IMR-90 (cell line): ENCODE measurements at places on chromosomes 16 and 17. TPM values are rescaled to one million over a fixed set of nuclear protein-coding genes. Genes with fewer than 3 reads are reported as not detected.

DNA sequence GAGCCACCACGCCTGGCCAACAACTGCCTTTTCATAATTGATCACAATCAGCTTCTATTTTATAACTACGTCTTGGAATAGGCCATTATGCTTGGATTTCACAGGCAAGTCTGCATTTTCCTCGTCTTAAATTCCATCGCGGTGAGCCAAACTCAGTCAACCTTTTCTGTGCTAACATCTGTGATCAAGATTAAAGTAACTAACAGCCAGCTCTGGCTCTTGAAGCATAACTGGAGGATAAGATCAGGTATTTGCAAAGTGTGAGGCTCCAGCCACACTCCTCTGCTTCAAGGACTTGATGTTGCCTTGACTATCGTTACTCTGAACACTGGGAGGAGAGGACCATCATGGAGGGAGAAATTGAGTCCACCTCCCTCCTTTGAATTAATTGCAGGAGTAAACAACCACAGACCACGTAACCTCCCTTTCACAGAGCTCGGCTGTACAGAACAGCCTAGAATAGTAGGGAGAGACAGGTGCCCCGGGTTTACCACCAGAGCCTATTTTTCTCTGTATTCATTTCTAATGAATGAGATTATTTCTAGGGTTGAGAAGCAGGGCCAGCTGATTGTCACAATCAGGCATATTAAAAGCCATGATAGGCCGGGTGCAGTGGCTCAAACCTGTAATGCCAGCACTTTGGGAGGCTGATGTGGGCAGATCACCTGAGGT, 143.0 kb downstream of the XYLT1 start:
- DNase-seq: peak; percentile 8

DNA sequence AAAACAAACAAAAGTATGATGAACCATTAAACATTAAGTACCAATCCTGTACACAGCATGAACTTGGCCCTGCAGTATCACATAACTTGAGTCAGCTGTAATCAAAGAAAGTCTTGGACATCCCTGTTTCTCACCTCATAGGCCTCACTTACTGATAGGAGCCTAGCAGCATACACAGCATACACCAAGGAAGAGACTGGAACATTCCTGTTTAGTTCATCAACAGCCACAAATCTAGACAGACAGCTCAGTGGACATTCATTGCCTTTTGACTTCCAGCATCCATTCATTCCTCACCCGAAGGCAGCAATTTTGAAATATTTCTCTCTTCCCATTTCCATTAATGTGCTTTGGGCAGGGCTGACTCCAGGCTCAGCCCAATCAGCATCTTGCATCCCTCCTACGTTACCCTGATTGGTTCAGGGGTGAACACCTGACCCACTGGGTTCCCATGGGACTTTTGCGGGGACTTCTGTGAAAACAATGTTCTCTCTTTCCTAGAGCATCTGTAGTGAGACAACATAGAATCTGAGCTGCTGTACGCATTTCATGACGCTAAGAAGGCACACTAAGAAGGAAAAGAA, 336.7 kb upstream of the ZFHX3 start:
- no peak for DNase-seq

DNA sequence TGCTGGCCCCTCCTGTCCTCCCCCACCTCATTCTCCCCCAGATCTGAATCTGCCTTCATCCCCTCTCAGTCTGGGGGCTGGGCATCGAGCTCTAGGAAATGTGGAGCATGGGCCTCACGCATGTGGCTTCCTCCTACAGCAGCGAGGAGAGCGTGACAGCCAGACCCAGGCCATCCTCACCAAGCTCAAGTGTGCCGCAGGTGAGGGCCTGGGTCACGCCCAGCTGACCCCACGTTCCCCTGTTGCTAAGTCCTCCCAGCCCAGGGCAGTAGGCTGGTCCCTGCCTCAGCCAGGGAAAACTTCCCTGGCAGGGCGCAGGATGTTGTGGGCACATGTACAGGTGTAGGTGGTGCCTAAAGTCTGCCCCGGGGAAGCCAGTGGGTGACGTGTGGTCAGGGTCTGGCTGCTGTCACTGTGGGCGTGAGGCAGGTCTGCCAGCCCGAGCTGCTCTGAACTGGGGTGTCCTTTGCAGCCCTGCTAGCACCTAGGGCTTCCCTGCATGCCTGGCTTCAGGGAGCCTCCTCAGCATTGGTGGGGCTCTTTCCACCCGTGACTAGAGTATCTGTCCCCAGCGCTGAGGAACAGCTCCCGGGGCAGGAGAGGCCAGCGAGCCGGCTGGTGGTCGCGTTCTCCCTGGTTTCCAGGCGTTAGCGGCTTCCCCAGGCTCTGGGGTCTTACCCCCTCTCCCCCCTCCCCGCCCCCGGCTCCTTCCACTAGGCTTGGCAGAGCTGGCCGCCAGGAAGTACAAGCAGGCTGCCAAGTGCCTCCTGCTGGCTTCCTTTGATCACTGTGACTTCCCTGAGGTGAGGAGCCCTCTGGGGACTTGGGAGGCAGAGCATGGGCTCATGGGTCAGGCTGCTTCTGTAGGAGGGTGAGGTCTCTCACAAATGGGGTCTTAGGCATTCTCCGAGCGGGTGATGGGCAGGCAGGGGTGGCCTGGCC, 3.6 kb downstream of the GPS1 start:
- no peak for DNase-seq

DNA sequence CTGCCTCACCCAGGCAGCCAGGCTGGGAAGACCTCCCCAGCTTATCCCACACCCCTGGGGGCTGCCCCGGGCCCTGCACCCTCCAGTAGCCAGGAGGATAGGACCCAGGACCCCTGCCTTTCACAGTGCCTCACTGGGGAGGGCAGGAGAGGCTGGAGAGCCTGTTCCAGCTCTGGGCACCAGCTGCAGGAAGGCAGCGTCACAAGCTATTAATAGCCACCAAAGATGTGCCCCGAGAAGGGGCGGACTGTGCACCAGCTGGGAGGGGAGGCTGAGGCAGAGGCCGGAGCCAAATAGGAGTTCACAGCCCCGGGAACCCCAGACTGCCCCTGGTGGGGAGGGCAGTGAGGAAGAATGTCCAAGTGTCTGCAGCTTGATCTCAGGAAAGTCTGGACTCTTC, 8.8 kb downstream of the SBK1 start:
- no peak for DNase-seq

DNA sequence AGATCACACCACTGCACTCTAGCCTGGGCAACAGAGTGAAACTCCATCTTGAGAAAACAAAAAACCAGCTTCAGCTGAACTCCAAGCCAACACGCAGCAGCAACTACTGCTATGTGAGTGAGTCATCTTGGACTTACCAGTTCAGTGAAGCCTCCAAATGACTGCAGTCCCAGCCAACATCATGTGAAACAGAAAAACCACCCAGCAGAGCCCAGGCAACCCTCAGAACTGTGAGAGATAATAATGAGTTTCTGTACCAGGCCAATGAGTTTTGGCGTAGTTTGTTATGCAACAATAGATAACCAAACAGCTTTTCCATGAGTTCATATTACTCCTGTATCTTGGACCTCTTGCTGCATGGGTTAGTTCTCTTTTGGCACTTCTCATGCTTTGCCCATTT, 23.3 kb downstream of the PHF12 start:
- peak; percentile 48 for DNase-seq

- DNase-seq: peak; percentile 55
Observed at GRCh38 chr17:67386965-67387551, 10.0 kb downstream of the PITPNC1 start.

DNA sequence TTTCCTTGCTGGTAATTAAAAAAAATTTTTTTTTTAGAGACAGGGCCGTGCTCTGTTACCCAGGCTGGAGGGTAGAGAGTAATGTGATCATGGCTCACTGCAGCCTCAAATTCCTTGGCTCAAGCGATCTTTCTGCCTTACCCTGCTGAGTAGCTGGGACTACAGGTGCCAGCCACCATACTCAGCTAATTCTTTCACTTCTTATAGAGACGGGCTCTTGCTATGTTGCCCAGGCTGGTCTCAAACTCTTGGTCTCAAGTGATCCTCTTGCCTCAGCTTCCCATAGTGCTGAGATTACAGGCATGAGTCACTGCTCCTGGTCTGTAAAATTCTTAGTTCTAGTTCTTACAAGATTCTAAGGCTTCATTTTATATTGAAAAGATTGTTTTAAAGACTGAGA, 11.1 kb downstream of the SMIM36 start:
- no peak for DNase-seq

- no peak for DNase-seq
Observed at GRCh38 chr16:77977339-77977738, 45.0 kb upstream of the CLEC3A start.

DNA sequence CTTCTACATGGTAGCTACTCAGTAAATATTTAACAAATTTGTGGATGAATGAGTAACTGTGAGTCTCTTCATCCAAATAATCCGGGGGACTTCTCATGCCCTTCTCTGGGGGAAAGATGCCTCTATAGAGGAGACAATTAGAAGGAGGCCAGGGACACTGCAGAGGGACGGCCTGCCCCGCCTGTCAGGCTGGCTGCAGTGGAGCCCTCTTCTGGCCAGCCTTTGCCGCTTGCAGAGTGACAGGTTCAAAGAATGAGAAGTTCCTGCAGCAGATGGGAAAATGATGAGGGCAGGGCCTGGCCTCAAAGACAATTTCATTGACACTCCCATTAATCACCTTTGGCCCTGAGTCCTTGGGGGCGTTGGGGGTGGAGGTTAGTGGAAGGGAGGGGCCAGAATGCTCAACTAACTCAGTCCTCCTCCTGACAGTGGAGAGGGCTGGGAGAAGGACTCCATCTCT, 339.0 kb downstream of the MAF start:
- no peak for DNase-seq

DNA sequence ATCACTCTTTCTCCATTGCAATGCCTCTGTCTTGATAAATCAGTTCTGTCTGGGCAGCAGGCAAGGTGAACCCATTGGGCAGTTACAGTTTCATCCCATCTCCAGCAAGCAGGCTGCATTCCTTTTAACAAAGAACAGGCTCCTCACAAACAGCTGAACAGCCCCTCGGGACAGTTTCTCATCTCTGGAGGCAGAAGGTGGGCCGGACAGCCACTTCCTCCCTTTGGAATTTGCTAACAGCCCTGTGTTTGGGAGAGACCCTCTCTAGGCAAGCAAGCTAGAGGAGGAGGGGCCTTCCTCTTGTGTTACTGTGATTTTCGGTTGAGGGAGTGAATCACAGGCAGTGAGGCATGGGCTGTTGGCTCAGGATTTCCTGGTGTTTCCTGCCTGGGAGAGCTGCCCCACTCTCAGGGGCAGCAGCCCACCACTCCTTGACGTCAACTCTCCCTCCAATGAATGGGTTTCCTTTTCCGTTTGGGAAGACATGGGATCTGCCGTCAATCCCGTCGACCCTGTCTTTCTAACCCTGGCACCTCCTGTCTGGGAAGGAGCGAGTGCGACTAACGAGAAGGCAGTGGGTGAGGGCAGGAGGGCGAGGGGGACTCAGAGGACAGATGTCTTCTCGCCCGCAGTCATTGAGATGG, 3.7 kb upstream of the PGS1 start:
- peak; percentile 90 for DNase-seq

GRCh38 chr17:66414561-66415175, 112.3 kb downstream of the PRKCA start:
- DNase-seq: no peak

DNA sequence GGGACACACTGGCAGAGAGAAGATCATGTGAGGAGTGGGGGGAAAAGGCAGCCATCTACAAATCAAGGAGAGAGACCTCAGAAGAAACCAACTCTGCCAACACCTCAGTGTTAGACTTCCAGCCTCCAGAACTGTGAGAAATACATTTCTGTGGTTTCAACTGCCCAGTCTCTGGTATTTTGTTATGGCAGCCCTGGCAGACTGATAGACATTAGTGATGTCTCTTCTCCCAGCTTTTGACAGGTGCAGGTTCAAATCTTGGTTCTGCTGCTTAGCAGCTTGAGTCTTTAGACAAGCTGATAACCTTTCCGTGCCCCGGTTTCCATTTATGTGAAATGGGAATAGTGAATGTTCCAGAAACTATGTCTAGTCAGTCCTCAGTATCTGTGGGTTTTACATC, 199.5 kb downstream of the SNX29 start:
- DNase-seq: no peak

DNA sequence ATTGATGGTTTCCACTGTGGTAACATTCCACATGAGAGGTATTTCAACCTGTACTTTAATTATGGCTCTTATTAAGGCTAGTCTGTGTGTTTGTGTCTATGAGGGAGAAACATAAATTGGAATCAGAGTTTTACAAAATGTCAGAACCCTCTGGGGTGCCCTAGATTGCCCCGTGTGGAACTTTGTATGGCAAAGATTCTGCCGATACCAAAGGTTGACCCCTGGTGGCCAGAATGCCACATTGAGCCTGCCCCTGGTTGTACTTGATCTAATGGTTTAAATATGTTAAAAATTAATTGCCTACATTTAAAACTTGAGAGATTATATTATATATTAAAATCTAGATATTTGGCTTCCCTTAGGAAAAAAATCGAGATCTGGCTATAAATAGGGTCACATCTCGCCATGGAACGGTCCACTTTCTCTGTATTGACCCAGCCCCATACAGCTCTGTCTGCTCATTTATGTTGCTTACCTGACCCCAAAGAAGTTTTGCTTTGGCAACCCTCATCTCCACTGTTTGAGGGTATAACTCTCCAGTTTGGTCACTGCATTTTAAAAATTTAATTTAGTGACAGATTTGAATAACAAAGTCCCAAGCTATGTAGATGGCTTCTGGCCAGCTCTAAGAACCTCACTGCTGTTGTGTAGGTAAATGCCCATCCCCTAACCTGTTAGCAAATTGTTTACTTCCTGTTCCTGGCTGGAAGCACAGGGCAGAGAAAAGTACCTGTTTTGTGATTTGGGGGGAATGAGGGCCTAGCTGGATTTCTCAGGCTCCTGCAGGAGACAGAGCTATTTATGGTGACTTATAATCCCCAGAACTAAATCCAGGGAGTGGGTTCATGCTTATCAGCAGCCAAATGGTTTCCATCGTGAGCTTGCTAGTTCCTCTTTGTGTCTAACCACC, 95.0 kb downstream of the PLCG2 start:
- peak; percentile 24 for DNase-seq

INCA1 gene
- total RNA-seq: under 0.01 and 0.18 TPM in 2 replicates

RCVRN gene
- total RNA-seq: not detected in 2 replicates

PRAC1 gene
- not detected in 2 replicates for total RNA-seq

GCGR gene
- not detected in 2 replicates for total RNA-seq

GJC1 gene
- total RNA-seq: 53.3 and 69.7 TPM in 2 replicates
